ENCODE measurements at places on chromosomes 16 and 17.

DNA sequence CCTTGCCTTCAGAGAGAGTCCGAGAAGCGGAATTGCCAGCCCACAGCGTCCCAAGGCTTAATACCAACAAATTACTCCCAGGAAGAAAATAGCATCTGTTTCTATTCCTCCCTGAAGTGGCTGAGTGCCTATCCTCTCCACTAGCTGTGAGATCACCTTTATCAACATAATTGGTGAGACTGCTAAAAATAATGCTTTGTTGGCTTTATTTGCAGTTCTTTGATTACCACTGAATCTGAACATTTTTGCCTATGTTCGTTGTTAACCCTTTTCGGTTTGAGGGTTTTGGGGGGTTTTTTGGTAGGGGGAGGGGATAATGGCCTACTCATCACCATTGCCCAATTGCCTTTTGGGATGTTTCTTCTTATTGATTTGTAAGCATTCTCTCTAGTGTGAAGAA lies 31.0 kb downstream of the MMP15 start:
- DNase-seq: no peak

GRCh38 chr17:50514936-50515702 lies 6.9 kb downstream of the MYCBPAP start:
- no peak for DNase-seq

- no peak for DNase-seq
Observed at GRCh38 chr16:49453021-49453420, 79.4 kb downstream of the C16orf78 start.

GRCh38 chr16:70589998-70590471 lies 56.3 kb upstream of the IL34 start:
- DNase-seq: no peak

DNA sequence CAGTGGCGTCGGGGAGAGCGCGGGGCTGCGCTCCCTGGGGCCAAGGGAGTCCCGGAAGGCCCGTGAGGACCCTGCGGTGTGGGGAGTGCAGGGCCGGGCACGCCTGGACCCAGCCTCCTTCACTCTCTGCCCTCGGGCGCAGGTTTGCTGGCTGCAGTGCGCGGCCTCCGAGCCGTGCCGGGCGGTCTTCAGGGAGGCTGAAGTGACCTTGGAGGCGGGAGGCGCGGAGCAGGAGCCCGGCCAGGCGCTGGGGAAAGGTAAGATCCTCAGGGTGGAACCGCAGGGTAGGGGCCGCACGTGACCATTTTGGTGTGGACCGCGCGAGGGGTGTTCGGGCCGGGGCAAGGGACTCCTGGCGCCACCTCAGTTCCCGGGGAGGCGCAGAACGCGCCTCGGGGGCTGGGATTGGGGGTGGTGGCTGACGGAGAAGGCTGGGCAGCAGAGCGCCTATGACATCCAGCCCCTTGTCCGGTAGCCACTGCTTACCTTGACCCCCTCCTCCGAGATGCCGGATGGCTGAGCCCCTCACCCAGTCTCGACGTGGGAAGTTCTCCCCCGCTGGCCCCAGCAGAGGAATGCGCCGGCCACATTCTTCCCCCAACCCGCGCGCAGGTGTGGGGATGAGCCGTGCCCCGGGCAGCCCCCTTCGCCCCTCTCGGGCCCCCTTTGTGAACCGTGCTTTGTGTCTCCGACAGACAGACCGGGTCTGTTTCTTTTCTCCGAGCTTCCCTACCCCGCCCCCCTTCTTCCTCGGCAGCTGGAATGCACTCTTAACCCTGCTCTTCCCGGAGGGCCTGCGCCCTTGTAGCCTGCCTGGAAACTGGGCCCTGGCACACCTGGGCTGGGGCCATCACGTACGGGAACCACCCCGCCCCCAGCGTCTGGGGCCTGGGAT lies 631 bp downstream of the CDH3 start:
- DNase-seq: peak; percentile 5

- DNase-seq: no peak
Observed at GRCh38 chr17:3693829-3694231, 2.1 kb downstream of the P2RX5 start.

- no peak for DNase-seq
Observed at GRCh38 chr16:78773706-78774105, 674.3 kb downstream of the WWOX start.

GRCh38 chr16:25037221-25037620 lies 22.1 kb upstream of the ARHGAP17 start:
- DNase-seq: no peak

Measured in NCI-H526 treated with DMSO at 0.1 percent for 48 hours (cell line).